ENCODE measurements at places on chromosomes 12 and 14.

DNA sequence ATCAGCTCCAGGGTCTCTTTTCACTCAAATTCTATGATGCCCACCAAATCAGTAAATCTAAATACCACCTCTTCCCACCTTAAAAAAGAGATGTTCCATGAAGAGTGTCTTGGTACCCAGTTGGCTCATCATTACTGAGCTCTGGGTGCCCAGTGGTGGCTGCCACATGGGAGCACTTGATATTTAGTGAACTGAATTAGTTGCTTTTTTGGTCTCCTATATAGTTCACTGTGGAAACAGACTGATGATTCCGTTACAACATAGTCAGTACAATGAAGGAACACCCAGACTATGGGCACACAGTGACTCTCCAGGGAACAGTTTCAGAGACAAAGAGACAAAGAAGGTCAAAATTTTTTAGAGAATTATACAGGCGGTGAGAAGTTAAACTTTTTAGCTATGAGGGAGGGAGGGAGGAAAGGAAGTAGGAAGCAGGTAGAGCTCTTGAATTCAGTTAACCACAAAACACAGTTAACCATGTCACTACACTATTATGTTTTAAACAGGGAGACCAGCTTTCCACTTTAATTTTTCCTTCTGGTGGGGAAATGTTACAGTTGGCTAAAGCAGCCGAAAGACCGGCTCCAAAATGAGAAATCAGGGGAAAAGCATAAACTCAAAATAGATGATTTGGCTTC is 14.6 kb upstream of the YY1 start:
- no peak for DNase-seq

GRCh38 chr14:104708606-104709268 is 15.3 kb upstream of the ADSS1 start:
- DNase-seq = peak; percentile 43

GRCh38 chr12:6452944-6453630 is 1.2 kb downstream of the TAPBPL start:
- no peak for DNase-seq

DNA sequence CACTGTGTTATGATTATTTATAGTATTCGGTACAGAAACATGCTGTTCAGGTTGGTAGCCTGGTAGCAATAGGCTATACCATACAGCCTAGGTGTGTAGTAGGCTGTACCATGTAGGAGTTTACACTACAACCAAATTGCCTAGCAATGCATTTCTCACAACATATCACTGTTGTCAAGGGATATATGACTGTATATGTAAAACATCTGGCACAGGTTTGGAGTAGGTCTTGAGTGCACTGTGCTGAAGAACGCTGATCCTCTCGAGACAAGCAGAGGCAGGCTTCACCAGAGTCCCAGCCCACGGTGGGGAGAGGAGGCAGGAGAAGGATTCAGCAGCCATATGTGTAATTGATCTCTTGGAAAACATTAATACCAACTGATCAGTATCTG is 15.0 kb upstream of the TBX5 start:
- no peak for DNase-seq

GRCh38 chr12:50055831-50056638 is 1.4 kb upstream of the ASIC1 start:
- peak; percentile 24 for DNase-seq

DNA sequence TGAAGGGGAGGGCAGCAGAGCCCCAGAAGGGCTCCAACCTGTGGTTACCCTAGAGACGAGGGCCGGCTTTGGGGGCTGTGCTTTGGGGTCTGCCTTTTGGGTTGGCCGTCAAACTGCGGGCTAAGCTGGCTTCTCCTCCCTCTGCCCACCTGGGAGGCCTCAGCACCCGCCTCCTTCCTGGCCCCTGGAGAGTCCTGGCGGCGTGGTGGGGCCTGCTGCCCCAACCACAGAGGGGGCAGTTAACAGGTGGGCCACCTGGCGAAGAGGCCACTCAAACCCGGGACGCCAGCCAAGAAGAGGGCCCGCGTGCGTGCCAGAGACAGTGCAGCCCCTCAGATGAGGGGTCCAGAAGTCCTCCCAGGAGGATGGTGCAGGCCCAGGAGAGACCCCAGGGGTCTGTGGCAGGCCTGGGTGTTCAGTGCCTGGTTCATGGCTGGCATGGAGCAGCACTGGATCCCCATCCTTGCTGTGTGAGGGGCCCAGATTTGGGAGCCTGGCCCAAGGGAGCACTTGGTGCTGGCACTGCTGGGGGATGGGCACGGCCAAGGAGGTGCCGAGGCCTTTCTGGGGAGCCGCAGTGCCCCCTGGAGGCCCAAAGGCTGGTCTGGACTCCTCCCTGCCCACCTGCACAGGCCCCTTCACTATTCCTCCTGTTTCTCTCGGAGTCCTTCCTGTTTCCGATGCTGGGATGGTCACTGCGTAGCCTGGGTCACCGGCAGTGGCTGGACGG is 48.8 kb downstream of the LRCOL1 start:
- no peak for DNase-seq

DNA sequence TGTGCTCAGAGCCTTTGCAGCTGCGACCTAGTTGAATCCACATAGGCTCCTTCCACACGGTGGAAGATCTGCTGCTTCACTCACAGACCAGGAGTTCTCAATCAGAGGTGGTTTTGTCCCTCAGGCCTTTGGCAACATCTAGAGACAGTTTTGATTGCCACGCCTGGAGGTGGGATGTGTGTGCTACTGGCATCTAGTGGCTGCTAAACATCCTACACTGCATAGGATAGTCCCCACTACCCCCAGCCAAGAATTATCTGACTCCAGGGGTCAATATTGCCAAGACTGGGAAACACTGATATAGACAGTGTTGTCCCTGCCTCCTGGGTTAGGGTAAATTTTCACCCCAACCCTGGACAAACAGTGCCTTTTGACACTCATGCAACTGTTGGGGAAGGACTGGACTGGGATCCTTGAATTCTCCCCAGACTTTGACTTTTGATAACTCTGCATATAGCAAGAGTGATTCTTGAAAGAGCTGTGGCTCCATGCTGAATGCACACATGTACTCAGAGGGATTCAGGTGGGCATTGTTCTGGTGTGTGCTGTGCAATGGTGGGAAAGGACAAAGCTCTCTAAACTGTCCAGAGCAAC is 39.8 kb downstream of the BAZ2A start:
- peak; percentile 24 for DNase-seq

DNA sequence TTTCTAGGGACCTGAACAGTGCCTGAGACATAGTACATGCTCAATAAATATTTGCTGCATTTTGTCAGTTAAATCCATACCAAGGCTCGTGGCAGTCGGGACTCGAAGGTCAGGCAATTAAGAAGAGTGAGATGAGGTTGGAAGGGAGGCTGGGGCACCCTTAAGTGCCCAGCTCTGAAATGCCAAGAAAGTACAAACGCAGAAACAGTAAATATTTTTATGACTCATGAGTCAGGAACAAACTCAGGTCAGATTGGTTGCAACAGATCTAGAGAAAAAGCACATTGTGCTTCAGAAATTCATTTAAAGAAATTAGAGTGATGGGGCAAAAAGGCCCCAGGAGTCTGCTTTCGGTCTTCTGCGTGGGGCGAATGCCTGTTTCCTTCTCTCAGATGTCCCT is 83.0 kb upstream of the FZD10 start:
- no peak for DNase-seq

DNA sequence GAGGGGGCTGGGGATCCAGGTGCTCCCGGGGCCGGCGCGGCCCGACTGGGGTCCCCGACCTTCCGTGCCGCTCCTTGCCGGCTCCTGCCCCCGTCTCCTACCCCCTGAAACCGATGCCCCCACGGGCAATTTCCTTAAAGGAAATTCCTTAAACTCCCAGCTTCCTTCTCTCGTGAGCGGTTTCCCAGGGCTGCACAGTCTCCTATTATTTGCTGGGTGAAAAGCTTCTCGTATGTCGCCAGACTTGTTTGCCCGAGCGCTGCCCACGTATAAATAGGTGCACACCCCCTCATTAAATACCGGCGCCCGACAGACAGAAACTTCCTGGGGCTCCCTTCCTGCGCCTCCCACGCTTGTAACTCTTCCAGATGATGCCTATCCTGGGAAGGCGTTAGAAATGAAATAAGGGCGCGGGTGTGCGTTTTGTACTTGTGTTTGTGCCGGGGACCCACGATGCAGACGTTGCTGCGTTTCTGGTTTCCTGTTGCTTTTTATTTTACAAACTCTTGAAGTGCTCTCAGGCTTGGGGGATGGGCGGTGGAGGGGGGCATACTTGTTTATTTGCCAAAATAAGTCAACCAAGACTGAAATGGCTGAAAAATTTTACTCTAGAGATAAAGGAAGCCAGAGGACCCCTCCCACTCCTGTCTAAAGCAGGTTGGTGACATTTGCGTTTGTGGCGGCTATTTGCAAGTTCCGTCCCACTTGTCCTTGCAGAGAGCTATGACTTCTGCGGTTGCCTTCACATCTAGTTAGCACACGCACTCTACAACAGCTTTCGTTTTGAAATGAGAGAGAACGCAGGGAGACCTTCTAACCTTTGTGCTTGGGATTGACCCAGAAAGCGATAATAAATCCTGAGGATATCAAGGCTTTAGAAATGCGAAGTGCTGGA is 1.0 kb downstream of the HIP1R start:
- peak; percentile 13 for DNase-seq

DNA sequence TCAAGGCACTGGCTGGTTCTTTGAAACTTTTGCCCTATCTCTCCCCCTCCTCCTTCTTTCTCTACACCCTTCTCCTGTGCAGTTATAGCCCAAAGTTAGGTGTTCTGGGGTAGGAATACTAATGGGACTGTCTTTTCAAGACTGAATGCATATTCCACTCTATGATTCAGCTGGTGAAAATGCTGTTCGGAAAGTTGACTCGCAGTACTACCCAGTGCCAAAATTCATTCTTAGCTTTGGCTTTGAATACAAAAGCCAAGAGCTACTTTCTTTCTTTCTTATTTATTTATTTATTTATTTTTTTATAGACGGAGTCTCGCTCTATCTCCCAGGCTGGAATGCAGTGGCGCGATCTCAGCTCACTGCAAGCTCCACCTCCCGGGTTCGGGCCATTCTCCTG is 249.2 kb downstream of the ETNK1 start:
- DNase-seq = no peak

DNA sequence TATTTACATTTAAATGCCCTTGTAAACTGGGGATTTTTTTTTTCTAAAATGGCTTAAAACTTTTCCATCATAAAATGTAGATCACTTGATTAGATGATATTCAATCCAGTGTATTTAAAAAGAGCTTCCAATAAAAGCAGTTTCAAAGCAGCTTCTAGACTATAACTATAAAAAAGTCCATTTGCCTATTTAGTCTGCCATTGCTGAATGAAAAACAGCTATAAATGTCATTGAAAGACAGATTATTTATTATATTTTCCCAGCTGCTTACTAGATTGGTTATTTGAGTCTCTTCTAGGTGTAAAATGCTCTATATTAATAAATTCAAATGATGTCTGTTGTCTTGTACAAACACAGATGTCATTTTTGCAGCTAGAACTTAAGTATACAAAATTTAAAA is 414.8 kb downstream of the RMST start:
- no peak for DNase-seq

GRCh38 chr12:33439587-33440011 is at the start of gene SYT10:
TSS of gene SYT10 (minus strand) at chr12:33439819. CDS start at chr12:33439522, 297 bp downstream.
- DNase-seq = no peak

DNA sequence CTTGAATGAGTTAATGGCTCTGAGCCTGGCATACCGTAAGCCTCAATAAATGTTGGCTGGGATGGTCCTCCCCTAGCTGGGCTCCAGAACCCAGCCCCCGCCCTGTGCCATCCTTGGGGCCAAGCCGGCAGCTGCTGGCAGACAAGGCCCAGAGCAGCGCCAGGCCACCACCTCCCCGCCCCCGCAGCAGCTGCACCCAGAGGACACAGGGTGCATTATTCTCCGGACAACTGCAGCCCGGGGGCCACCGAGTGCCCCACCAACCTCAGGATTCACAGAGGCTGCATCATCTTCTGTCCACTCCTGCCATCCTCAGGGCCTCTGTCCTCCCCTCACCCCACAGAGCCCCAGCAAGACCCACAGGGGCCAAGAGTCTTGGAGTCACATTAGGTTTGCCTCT is 92.7 kb downstream of the NCOR2 start:
- no peak for DNase-seq

DNA sequence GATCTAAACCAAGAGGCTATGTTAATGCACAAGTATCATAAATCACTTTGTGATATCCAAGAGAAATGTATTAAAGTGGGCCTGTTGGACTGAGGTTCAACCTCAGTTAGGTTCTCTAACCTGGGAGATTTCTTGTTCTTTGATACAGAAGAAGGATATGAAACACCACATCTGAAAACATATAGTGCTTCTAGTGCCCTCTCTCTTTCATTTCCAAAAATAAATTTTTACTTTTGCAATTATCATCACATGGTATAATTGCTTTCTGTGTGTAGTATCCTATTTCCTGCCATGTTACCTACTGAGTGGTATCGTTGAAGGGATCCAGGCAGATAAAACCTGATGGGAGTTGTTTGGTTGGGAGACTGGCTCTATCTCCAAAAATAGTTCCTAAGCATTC is 264.9 kb downstream of the CCER1 start:
- no peak for DNase-seq

GRCh38 chr12:24008166-24008565 is 58.7 kb upstream of the SOX5 start:
- no peak for DNase-seq

DNA sequence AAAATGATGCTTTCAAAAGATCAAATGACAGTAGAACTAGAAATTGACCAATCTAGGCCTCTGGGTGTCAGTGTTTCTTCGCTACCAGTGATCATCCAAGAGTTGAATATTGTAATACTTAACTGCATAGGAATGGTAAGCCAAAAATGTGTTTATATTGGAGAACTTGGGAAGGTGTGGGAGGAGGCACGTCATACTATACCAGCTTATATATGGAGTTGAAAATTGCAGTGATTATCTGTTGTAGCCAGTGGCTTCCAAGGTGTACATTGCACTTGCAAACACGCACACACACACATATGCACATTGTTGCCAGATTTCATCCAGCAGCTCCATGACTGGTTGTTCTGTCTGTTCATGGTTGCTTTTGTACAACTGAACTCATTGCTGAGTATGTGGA is 36.1 kb downstream of the EID3 start:
- DNase-seq = no peak

DNA sequence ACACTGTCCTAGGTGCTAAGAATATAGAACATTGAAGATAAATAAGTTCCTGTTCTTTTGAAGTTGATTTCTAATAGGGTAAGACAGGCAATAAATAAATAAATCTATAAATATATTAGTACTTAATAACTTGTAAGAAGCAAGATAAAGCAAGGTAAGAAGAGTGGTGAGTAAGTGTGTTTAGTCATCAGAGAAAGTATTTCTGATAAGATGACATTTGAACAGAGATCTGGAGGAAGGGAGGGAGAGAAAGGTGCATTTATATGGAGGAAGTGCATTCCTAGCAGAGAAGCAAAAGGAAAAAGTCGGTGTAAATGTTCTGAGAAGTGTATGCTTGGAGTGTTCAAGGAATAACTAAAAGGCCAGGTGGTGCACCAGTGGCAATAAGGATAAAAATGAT is 184.4 kb upstream of the GRIP1 start:
- DNase-seq = no peak

DNA sequence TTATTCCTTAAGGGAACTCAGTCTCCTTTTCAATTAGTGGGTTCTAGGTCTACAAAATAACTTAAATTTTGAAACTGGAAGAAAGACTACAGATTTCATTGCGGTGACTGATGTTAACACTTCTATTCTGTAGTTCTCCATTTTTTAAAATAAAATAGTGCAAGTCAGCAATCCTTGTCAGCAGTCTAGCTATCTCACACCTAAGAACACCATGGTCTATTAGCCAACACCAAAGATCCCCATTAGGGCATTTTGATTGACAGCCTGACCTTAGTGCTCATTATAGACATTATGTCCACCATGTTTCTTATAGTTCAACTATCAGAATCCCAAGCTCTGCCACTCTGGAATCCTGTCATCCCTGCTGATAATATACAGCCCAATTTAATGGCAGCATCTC is 27.4 kb downstream of the GPR65 start:
- DNase-seq = no peak
